ENCODE measurements at places on chromosomes 4 and X. TPM values are rescaled to one million over a fixed set of nuclear protein-coding genes. Genes with fewer than 3 reads are reported as not detected.

The PIM2 gene
- 10.3 TPM for total RNA-seq

GRCh38 chrX:107669261-107669660, 41.0 kb downstream of the PRPS1 start:
- no peak for DNase-seq

DNA sequence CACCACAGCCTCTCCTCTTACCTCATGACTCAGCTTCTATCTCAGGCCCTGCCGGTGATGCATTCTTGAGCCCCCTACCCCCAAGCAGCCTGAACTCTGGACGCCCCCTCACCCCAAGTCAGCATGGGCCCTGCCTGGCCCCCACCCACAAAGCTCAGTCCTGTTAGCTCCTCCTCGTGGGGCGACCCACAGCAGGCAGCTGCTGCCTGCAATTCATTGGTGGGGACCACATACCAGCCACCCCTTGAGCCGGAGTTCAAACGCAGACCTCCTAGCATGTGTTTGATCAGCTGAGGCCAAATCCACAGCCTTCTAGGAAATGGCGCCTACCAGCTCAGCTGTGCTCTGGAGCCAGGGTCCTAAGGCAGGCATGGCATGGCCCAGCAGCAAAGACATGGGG, 111.8 kb downstream of the EFNB1 start:
- no peak for DNase-seq

DNA sequence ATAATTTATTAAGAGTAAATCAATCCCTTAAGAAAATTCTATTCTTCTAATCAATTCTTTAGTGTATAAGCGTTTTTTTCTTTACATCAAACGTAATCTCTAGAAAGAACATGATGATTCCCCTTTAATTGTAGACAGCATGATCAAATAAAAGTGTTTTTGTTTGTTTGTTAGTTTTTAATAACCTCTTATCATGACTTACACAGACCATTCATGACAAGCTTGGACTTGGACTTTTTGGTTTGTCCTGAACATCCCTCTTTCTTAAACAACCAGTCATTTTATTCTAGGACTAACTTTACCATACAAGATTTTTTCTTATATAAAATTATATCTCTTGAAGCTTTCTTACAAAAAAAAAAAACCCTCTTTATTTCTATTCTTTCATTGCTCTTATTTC, 344.6 kb upstream of the SPOCK3 start:
- no peak for DNase-seq

DNA sequence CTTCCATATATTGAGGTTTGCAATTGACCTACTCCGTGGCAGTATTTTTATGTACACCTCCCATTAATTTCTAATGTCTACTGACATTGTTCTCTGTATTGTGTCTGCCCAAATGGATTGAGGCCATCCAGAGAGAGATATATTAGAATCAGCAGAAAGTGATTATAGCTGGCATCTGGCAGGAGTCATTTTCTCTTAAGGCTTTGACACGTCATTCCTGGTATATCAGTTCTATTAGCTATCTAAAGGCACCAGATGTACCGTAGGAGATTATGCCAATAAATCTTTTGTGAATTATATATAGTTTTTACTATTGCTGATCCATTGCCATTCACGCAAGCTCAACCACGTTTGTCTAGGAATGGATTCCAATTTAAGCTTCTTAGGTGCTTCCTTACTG, 1026.4 kb upstream of the IGFBP7 start:
- no peak for DNase-seq

GRCh38 chr4:107931775-107932321, 499 bp downstream of the CYP2U1 start:
- no peak for DNase-seq

GRCh38 chrX:9698576-9698975, 67.1 kb downstream of the GPR143 start:
- DNase-seq, result no peak

Measured in mammary epithelial cell (primary cell).